Lower lobe of right lung (tissue), 2 donors: ENCODE measurements at places on chromosomes 1 and 21. TPM values are rescaled to one million over a fixed set of nuclear protein-coding genes. Genes with fewer than 3 reads are reported as not detected.

- H3K27me3 ChIP-seq = no peaks in the 10 kb centered on the region
- H3K4me3 ChIP-seq = no peak overlapping the region
- H3K36me3 ChIP-seq = no peaks in the 10 kb centered on the region
Measured at GRCh38 chr21:40563900-40564299, 283.1 kb downstream of the DSCAM start.

- H3K4me1 ChIP-seq = peaks cover 20% of the 10 kb centered on the region
- peaks cover 51% of the 10 kb centered on the region for H3K27me3 ChIP-seq
- H3K4me3 ChIP-seq = no peak overlapping the region
- H3K27ac ChIP-seq = no peak overlapping the region
- no peak for DNase-seq
- no peaks in the 10 kb centered on the region for H3K36me3 ChIP-seq
Measured at GRCh38 chr1:44425341-44426082, 20.5 kb downstream of the RNF220 start.

GRCh38 chr1:8687538-8687937, 129.9 kb downstream of the RERE start:
- no peaks in the 10 kb centered on the region for H3K36me3 ChIP-seq
- H3K27ac ChIP-seq = peak overlapping the region; percentile 13
- DNase-seq = no peak
- no peaks in the 10 kb centered on the region for H3K27me3 ChIP-seq

Gene HRNR
- not detected for total RNA-seq

Gene TUT4
- 52.1 TPM for total RNA-seq

Gene OR10J1
- total RNA-seq = not detected

Gene DEPDC1
- 1.2 TPM for total RNA-seq
